ENCODE measurements at places on chromosomes 2 and 18.

DNA sequence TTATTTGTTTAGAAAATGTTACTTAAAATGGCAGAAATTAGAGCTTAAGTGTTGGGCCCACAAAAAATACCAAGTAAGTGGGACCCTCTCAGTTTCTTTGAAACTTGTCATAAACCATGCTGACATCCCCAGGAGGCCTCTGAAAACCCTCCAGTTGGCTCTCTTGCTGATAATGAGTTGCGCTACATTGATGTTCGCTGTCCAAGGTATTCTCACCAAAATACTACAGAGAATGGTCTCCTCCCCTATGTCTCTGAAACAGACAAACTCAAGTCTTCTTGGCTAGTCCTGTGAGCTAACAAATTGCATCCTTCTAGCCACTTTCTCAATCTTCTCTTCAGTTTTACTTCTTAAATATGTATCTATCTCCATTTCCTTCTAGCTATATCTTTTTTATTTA, 669.4 kb downstream of the IRS1 start:
- no peak for DNase-seq

GRCh38 chr18:72672364-72673184, 128.4 kb upstream of the CBLN2 start:
- no peak for DNase-seq

- no peak for DNase-seq
These were observed 885.0 kb downstream of the SLC4A3 start for GRCh38 chr2:220512419-220512818.

DNA sequence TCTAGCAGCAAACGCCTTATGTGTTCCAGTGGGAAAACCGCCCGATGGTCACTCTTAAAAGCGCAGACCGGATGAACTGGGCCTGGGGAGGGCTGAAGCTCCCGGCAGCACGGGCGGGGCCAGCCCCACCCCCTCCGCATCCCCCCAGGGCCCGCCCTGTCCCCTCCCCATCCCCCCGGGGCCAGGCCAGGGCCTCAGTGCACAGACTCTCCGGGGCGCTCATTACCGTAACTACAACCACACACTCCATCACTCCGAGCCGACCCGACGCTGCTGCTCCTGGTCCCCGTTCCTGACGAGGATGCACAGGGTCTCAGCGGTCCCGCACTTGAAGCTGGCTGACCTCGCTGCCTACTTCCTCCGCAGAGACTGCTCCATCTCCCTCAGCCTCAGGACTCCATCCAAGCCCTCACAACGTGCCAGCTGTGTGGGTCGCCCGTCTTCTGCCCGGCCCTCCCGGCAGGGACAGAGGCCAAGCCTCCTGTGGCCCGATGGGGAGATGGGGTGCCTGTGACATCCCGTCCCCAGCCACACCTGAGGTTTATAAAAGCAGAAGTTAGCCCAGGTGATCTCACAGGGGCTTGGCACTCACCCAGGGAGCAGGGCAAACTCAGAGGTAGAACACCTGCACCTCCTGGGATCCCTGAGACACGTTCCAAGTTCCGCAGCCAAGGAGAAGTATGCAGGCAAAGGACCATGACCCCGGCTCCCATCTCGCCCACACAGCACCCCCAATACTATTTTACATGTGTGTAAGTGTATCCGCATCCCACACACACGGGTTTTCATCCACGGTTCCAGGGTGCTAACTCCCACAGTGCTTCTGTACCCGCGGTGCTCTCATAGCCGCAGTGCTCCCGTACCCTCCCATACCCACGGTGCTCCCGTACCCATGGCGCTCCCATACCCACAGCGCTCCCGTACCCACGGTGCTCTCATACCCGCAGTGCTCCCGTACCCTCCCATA, 36.0 kb downstream of the SLC66A2 start:
- no peak for DNase-seq

DNA sequence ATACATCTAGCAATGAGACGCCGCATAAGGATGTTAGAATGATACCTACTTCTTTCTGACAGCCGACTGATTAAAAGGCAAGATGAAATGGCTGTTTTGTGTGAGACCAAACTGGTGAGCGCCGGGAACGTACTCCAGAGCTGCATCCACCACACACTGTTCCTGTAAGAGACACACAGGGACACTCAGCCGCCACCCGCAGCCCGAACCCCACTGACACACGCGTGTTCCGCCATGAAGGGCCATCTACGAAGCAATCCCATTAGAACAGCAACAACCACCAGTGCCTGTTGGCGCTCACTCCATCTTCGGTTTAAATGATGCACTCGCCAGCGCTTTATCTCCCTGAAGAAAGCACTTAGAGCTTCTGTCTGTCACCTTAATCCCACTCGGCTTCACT, 162.3 kb downstream of the LAMA1 start:
- DNase-seq = no peak

GRCh38 chr18:79200546-79201268, 131.5 kb downstream of the ATP9B start:
- peak; percentile 21 for DNase-seq

DNA sequence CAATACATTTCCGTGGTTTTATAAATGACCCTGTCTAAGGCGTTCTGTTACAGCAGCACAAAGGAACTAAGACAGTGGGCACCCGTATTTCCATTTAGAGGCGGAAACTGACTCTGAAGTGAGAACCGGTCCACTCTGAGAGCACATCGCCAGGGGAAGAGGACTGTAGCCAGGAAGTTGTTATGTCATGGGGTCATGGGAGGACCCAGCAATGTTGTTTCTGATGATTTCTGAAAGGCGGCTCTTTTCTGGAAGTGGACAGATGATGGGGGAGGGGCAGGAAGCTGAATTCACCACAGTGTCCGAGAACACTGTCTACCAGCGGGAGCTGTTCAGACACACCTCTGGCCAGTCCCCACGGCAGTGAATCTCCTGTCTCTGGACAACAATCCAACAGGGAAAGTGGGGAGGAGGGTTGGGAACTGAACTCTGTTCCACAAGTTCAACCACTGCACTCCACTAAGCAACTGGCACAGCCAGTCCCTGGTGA, 2.1 kb upstream of the LRRFIP1 start:
- no peak for DNase-seq

DNA sequence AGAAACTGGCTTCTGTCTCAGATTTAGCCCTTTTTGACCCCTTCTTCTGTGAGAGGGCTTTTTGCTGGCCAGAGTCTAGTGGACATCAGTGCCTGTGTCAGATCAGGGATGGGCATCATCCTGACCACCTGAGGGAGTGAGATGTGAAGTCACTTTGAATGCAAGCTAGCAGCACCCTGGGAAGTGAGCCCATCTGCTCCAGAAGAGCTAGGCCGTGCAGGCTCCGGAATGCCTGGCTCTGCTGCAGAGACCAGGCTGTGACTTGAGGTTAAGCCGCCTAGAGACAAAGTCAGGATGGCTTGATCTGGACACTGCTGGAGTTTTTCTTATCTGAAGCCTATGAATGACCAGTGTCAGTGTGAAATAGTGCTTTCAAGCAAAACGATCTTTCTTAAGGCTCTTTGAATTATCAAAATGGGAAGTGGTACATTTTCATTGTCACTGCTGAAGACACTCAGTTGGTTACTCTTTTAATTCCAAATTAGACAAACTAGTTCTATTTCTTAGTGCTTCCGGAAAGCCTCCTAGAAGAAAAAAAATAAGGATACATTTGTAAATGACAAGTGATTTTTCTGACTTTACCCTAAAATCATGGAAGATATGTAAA, 20.8 kb downstream of the DGUOK start:
- no peak for DNase-seq

DNA sequence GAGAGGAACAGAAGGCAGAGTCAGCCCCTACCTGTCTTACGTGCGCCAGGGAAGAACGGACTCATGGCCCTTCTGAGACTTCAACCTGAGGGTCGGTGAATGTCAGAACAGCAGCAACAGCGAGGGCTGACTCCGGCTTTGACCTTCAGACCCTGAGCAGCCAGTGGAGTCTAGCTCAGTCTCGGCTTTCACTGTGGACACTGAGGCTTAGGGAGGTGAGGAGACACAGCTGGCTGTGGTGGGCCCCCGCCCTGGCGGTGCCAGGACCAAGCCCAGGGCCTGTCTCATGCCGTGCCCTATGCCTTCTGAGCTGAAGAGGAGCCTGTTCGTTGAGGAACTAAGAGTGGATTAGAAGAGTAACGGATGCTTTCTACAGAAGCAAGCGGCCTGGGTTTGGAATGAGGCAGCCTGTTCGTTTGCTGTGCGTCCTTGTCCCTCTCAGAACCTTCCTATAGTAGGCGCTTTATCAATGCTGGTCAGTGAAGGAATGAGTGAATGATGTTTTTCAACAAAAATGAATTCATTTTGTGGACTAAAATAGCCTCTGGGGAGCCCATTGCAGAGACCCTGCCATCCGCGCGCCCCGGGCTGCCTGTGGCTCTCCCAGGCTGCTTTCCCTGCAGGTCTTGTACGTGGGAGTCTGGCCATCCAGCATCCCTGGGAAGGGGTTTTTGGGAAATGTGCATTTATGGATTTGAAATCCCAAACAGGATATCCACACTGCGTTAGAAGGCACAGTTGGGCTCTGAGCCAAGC, 38.9 kb downstream of the ASB1 start:
- DNase-seq = no peak

- DNase-seq = no peak
These were observed 106.1 kb downstream of the ICA1L start for GRCh38 chr2:202765436-202765835.

GRCh38 chr18:32583431-32583830, 112.7 kb upstream of the GAREM1 start:
- no peak for DNase-seq

DNA sequence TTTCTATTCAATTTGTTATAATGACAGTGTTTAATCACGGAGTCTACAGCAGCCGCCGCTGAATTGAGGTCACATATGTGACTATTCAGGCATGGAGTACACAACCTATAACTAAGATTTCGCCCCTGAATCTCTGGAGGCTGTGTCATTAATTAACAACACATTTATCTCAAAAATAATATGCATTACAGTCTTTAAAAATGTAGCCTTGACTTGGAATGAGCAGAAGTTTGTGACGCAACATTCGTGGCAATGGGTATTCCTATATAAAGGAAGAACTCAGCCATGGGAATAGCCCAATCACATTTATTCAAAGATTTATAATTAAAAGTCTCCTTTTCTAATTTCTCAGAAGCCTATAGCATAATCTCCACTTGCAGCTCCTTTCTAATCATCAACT, 60.6 kb upstream of the LYPD1 start:
- no peak for DNase-seq

DNA sequence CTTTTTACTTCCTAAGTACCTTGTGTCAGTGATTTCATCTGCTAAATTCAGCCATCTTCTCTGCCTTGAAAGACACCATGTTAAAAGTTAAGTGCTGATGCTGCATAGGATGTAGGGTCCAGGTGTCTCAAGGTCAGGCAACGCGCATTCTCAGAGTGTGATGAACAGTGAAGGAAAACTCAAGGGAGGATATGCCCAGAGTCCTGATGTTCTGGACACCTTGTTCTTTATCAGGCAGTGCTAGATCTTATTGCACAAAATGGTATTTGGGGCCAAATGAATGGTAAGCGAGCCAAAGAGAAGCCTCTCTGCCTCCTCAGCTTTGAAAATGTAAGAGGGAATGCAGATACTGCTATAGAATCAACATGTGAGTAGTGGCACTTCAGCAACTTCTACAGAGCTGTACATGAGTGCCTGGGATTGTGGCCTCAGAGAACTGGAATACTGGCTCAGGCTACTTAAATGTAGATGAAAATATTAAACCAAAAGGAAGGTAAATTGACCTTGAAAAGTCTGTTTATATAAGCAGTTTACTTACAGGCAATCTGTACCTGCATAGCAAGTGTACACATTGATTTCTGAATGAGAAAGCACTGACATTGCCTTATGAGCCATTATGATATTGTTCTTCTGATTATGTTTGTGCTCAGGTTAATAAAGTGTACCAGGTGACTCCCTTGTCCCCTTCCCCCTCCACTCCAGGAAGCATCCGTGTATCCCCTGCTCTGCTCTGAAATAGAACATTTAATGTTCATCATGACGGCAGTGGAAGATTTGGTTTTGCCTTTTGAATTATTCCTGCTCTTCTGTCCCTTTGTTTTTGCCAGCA, 86.7 kb upstream of the RANBP2 start:
- no peak for DNase-seq

DNA sequence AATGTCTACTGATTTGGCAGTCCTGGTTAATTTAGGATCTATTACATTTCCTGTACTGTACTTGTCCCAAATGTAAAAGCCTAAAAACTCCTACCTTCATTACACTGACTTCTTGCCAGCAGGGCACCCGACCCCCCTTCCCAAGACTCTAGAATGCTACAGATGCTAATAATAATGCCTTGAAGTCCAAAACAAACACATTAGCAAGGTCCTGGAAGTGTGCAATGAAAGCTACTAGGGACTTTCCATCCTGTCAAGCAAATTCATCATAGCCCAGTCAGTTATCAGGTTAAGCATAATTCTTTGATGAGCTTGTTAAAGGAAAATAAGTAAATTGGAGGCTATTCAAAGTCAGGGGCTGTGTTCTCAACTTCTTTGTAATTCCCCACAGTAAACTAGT, 115.3 kb upstream of the RBBP8 start:
- no peak for DNase-seq

DNA sequence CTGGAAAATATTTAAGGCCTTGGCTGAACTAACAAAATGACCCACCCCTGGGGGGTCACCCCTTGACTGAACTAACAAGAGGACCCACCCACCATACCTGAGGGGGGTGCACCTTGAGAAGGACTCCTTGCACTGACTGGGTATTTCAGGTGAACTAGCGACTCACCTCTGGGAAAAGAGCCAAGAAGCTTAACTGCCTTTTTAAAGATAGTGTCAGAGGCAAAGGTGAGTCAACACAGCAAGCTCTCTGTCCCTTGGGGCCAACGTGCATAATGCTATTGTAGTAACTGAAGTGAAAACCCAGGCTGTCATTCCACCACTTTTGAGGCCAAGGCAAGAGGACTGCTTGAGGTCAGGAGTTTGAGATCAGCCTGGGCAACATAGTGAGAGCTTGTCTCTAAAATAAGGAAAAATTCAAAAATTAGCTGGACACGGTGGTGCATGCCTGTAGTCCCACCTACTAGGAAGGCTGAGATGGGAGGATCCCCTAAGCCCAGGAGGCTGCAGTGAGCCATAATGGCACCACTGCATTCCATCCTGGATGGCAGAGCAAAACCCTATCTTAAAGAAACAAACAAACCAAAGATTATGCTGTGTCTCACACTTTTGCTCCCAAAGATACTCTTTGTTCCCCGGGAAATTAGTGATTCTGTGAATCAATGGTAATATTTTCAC, 36.4 kb upstream of the ZCCHC2 start:
- DNase-seq = no peak

GRCh38 chr2:99998651-99999320, 143.6 kb downstream of the AFF3 start:
- no peak for DNase-seq

- DNase-seq = no peak
These were observed 22.7 kb upstream of the INHBB start for GRCh38 chr2:120323214-120323613.

Data from activated T-helper 2 cell treated with anti-CD3 and anti-CD28 coated beads, Interferon-gamma antibody, Interleukin-2, Interleukin-4, amounts not matched to agents 10 μg/mL and 5 μg/mL and 100 μg/mL, durations not matched to agents 14 hours and 24 hours and 36 hours (primary cell).